ENCODE measurements at places on chromosomes 3 and 15. TPM values are rescaled to one million over a fixed set of nuclear protein-coding genes. Genes with fewer than 3 reads are reported as not detected.

GRCh38 chr3:195105841-195106417, 165.0 kb downstream of the XXYLT1 start:
- no peak for DNase-seq

- no peak for DNase-seq
These were observed 20.1 kb downstream of the TGM4 start for GRCh38 chr3:44894485-44894884.

DNA sequence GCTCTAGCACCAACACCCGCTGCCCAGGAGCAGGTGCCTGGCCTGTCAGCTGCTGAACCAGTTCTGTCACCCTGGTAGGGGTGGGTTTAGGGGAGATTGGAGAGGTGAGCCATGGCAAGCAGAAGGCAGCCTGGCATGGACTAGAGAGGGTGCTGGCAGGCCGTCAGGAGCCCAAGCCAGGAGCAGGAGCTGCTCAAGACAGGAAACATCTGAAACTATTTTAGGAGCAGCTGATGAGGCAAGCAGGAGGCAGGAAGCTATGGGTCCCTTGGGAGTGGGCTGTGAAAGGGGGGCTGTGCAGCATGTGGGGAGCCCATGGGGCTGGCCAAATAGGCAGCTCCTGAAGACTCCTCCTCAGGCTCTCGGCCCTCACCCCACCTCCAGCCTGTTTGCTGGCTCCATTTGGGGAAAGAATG, 2.3 kb downstream of the INKA1 start:
- DNase-seq: peak; percentile 91

DNA sequence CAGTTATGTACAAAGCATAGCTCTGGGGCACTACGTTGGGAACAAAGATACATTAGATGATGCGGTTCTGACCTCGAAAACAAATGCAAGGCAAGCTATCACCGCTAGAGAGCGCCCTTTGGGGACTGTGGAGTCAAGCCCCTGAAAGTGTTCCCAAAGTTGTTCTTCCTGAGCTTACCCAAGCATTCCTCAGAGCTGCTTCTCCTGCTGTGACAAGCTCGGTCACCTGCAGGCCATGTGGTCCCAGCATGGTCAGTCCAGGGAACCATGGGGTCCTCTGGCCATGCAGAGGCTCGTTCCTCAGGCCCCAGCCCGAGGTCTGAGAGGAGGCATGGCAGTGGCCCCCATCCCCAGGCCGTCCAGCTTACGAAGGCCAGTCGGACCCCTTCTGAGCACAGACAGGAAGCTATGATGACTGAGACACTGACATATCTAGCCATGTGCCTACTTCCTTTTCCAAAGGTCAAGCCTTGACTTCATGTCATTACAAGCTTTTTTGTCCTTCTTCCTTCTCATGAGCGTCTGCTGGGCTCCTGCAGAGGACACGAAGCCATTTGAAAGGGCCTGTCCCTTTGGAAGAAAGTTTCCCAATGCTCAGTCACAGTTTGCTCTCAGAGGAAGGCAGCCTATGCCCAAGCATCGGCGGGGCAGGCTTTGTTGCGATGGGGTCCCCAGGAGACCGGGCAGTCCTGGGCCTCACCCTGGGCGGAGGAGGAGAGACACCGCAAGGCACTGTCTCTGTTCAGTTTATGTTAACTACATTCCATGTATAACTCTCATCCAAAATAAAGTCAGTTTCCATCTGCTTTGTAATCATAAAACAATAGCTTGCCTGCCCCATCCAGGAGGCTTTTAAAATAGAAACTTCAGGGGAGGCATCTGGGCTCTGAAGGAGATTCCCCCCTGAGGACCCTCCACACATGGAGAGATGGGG, 79.3 kb downstream of the ATP10A start:
- DNase-seq: peak; percentile 61

- no peak for DNase-seq
These were observed 75.9 kb upstream of the SPRED1 start for GRCh38 chr15:38176691-38177090.

DNA sequence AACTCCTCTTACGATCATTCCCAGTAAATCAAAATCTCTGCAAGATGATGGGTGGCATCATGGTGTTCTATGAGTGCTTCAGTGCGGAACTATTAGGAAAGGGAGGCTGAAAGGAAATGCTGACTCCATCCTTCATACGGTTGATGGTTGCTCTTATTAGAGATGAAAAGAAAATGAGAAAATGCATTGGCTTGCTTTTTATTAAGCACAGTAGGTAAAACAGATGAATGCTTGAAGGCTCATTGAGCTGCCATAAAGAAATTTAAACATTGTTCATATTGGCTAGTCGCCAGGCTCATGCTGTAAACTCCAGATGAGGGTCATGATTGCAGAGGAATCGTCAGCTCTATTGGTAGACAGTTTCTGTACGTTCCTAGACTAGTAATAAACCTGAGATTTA, 115.8 kb downstream of the EPHA3 start:
- DNase-seq: no peak

DNA sequence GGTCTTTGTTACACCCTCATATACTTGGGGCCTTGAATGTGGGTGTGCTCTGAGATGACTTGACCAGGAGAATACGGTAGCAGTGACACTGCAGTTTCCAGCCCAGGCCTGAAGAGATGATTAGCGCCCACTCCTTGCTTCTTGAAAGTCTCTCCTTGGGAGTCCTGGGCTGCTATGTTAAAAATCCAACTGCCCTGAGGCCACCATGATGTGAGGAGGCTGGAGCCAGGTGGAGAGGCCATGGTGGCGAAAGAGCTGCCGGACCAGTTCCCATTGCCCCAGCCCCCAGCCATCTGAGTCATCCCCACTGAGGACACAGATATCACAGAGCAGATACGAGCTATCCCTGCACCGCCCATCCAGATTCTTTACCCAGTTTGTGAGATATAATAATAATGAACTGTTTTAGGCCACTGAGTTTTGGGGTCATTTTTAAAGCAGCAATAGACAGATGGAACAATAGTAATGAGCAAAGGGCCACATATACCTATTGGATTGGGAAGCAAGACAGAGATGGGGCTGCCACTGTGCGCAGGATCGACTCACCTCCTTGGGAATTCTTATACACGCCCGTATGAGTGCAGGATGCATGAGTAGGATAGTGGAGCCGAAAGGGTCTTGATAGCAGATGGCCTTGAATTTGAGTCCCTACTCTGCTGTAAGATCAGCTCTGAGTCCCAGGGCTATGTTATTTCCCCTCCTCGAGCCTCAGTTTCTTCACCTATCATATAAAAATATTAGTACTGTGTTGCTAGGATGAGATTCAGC, 12.1 kb upstream of the GATA2 start:
- DNase-seq: peak; percentile 44

DNA sequence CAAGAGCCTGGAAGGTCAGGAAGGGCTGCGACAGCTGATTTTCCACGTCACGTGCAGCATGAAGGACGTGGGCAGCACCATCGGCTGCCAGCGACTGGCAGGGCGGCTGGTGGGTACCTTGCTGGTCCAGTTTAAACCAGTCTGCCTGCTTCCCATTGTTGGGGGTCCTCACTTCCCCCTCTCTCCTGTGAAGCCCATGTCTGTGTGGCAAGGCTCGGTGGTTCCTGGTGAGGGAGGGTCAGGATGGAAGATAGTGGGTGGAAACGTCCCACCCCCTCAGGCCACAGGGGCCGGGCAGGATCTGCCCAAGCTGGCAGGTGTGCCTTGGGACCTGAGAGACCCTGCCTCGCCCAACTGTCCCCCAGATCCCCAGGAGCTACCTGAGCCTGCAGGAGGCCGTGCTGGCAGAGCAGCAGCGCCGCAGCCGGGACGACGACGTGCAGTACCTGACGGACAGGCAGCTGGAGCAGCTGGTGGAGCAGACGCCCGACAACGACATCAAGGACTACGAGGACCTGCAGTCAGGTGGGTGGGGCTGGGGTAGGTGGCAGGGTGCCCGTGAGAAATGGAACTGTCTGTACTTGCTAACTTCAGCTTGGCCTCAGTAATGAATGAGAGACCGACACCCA, 108.2 kb downstream of the LRRK1 start:
- peak; percentile 67 for DNase-seq

DNA sequence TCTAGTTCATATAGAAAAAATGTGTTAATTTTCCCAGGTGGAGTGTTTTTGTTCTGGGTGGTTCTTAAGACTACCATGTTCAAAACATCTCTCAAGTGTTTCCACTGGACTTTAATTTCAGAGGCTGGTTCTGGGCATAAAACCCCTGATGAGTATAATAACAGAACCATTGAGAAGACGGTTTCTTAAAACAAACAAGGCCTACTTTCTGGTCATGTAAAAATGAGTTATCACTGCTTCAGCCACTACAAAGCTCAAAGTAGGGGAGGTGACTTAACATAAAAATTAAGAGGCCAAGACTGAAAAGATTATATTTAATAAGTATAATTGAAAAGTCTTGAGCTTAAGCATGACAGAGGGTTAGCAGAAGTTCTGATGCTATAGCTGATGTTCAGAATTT, 33.8 kb downstream of the RYR3 start:
- DNase-seq: no peak

DNA sequence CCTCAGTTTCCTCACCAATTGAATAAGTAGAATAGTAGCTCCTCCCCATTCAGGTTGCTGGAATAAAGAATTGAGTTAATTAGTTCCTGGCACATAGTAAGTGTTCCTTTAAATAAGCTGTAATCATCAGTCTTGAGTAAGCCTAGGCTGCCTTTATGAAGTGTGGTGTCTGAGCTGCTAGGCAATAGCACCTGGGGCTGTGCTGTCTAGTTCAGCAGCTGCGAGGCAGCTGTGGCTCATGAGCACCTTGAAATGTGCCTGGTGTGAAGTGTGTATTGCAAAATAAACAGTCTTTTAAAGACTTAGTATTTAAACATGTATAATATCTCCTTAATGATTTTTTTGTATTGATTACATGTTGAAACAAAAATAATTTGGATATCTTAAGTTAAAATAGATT, 77.6 kb downstream of the TOP2B start:
- DNase-seq: no peak

DNA sequence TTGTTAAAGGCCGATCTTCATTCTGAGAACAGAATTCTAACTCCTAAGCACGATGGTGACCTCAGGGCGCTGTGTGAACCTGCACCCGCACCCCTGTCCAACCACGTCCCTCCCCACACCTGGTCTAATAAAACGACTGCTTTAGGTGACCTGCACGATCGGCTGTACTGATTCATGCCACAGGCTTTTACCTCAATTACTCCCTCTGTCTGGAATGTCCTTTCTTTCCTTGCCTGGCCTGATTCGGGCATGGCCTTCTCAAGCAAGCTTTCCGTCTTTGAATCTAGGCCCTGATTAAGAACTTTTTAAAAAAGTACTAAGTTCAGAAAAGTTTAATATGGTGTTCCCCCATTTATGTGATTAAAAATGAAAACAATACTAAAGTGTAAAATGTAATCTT, 842 bp upstream of the U2SURP start:
- no peak for DNase-seq

DNA sequence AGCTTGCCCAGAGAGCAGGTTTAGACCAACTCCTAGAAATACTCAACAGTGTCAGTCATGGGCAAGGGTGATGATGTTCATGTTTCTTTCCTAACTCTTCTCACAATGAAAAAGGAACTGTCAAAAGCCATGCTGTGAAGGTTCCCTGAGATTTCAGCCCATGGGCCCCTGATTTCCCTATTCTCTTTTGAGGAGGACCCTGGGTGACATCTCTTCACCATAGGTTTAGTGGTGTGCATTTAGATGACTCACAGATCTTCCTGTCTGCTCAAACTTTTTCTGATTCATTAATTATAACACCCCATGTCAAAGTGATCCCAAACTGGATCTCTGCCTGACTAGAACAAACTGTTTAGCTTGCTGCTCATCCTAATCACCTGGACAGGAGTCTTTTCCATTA, 108.0 kb downstream of the BBX start:
- no peak for DNase-seq

GRCh38 chr3:158106766-158107471, 699 bp upstream of the SHOX2 start:
- peak; percentile 61 for DNase-seq

GRCh38 chr15:40279437-40280141, 3.3 kb downstream of the ANKRD63 start:
- no peak for DNase-seq

GRCh38 chr3:50926868-50927267, 252.1 kb downstream of the DOCK3 start:
- DNase-seq: no peak

DNA sequence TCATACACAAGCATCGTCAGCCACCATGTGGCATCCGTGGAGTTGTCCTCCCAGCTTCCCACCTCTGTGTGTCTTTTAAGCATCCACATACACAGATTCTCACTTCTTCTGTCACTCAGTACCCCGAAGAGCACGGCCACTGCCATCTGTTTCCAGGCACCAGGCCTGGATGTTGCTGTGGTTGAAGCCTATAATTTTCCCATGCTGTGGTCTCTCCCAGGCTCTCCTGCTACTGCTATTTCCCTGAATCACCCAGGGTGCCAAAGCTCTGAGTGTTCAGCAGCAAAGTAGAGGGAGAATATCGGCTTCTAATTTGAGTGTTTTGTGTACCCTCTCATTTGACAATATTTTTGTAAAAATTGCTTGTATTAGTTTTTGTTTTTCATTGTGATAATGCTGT, 265.7 kb downstream of the DIPK2A start:
- no peak for DNase-seq

- DNase-seq: no peak
These were observed 67.4 kb downstream of the RBMS3 start for GRCh38 chr3:29348316-29348715.

DNA sequence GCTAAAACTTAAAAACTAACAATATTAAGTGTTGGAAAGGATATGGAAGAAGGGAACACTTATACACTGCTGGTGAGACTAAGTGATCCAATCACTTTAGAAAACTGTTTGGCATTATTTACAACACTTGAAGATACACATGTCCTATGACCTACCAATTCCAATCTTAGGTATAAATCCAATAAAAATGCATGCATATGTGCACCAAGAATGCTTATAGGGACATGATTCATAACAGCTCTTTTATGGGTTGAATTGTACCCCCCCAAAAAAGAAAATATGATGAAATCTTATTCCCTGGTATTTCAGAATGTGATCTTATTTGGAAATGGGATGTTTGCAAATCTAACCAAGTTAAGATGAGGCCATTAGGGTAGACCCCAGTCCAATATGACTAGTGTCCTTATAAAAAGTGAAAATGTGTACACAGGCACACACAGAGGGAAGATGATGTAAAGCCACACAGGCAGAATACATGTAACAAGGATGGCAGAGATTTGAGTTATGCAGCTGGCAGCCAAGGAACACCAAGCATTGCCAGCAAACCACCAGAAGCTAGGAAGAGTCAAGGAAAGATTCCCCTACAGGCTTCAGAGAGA, 15.3 kb downstream of the CCR8 start:
- DNase-seq: no peak

DNA sequence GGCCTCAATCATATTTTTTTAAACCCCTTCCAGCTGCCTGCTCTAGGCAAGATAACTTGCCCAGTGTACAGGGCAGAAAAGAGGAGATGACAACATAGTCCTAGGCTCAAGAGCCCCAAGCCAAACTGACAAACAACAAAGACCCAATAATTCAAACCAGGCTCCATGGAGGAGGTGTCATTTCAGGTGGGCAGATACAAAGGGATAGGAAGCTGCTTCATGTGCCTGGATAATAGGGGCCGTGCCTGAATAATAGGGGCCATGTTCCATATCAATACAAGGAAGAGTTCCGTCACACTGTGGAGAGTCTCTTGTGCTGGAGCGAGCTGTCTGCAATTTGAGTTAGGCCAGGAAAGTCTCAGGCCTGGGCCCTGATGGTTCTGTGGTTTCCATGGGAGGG, 35.4 kb upstream of the TRIM71 start:
- no peak for DNase-seq

GCNT3 gene
- 0.23 TPM for total RNA-seq

KCNH8 gene
- total RNA-seq: 0.52 TPM

ANKRD63 gene
- not detected for total RNA-seq

GOLGA8G gene
- total RNA-seq: not detected

ATP13A5 gene
- 9.8 TPM for total RNA-seq

AGTR1 gene
- total RNA-seq: 17.2 TPM

ADGRG7 gene
- total RNA-seq: not detected

GPR156 gene
- not detected for total RNA-seq

IDH2 gene
- 126 TPM for total RNA-seq

PCYT1A gene
- total RNA-seq: 189 TPM

All from suprapubic skin (tissue), 4 donors.